ENCODE measurements at places on chromosomes 7 and 10. TPM values are rescaled to one million over a fixed set of nuclear protein-coding genes. Genes with fewer than 3 reads are reported as not detected.

The PRTFDC1 gene
- 2.3 TPM for total RNA-seq

The BEND7 gene
- 23.7 TPM for total RNA-seq

The NME8 gene
- not detected for total RNA-seq

The CPA1 gene
- not detected for total RNA-seq

The CSGALNACT2 gene
- 15.7 TPM for total RNA-seq

The CEP55 gene
- total RNA-seq, result 0.62 TPM

The WAC gene
- 55.7 TPM for total RNA-seq

The SPACDR gene
- total RNA-seq, result not detected

The TMEM184A gene
- total RNA-seq, result 1.2 TPM

The CNNM1 gene
- total RNA-seq, result not detected

The FOXI2 gene
- total RNA-seq, result 0.07 TPM

The SPDYE2B gene
- total RNA-seq, result not detected

The ANKRD7 gene
- total RNA-seq, result not detected

The RELN gene
- not detected for total RNA-seq
